HepG2 (cell line): ENCODE measurements at places on chromosomes 7 and 10.

DNA sequence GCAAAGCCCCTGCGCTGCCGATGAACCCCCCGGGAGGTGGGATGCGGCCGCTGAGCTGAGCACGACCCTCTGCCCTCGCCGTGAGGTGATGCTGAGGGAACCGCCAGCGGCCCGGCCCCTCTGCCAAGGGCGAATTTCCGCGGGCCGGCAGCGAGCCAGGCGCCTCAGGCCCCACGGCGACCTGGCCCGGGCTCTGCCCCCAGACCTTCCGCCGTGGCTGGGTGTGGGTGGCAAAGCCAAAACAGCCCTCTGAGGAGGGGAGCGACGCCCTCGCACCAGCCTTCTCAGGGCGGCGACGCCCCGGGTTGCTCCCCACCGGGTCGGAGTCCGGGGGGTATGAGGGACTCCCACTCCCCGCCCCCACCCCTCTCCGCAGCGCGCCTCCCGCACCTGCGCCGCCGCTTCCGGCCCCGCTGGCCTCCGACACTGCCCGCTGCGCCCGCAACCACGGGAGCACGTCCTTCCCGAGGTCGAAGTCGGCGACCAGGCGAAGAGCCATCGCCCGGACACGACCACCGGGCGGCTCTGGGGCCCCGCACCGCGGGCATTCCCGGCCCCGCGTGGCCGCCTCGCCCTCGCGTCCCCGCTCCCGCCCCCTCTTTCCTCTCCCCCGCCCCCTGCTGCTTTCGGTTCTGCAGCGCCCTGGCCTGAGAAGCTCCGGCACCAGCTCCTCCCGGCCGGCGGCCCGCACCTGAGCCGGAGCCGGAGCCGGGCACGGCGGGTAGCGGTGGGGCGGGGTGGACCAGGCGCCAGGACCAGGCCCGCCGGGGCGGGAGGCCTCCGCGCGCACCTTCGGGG, at the start of gene GSAP:
Gene GSAP (minus strand): TSS at position 527 of the 798 bp plus-strand sequence. CDS start 28 bp downstream, at position 499.
- DNase-seq: no peak

GRCh38 chr10:28722065-28722803, 44.9 kb downstream of the BAMBI start:
- no peak for DNase-seq

DNA sequence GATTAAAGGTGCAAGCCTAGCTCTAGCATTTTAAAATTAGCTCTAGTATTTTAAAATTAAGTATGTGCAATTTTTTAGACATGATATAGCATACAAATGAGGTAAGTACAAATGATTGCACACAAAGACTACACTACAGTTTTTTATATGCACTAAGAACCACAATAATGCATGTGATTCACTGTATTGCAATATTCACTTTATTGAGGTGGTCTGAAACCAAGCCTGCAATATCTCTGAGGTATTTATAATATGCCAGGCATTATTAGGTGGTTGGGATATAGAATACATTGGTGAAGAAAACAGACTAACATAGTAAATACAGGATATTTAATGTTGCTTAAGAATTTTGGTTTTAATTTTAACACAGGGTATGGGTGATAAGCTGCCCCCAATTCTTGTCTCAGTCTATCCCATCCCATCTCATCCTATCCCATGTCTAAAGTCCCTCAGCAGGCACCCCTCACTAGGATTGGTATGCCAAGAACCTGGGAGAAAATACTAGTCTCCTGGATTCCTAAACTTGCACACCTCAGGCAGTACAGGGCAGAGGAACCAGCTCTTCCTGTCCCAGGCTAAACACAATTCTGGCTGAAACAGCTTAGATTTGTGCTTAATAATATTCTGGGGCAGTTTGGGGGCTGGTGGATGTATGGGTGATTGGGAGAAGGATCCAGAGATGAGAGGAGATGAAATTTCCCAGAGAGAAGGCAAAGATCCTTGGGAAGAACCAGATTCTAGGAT, 90.4 kb downstream of the HIPK2 start:
- no peak for DNase-seq

DNA sequence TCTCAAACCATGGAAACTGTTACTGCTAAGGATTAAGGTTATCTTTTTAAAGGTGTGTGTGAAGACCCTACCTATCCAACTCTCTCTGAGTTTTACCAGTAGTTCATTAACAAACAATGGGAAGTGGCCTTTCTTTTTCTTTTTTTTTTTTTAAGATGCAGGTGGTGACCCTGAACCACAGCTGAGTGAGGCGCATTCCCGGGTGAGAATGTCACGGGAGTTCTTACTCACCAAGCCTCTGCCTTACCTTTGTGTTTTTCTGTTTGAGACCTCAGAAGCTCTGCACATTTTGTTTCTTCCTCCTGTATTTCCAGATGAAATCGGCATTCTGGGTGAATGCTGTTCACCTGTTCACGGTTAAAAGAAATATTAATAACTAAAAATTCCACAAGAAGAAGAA, 2.5 kb downstream of the VIPR2 start:
- no peak for DNase-seq

DNA sequence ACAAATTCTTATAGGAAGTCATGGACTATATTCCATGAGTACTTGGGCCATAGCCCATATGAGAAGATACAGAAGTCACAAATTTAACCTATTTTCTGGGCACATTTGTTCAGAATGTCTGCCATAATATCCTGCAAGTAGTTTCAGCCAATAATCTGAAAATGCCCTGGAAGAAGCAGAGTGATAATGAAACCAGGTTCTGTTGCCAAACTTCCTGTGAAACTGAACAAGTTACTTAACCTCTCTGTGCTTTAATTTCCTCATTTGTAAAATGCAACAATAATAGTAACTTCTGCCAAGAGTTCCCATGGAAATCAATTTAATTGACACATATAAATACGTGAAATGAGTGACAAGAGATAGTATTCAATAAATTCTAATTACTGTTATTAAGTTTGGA, 88.8 kb downstream of the SEMA3C start:
- no peak for DNase-seq

DNA sequence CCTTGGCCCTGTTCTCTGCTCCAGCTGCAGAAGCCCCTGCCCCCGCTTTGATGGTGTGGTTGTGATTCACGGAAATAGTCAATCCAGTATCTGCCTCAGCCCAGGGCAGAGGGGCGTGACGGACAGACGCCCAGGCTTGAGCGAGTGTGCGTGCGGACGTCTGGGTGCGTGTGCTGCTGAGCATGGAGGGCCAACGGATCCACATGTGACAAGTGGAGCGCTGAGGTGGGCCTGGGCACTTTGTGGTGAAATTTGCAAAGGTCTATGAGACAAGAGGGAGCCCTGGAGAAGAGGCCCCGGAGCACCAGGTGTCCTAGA, 94.4 kb downstream of the WDR37 start:
- no peak for DNase-seq

- DNase-seq: no peak
Observed at GRCh38 chr10:110387983-110388686, 83.4 kb upstream of the SMNDC1 start.

DNA sequence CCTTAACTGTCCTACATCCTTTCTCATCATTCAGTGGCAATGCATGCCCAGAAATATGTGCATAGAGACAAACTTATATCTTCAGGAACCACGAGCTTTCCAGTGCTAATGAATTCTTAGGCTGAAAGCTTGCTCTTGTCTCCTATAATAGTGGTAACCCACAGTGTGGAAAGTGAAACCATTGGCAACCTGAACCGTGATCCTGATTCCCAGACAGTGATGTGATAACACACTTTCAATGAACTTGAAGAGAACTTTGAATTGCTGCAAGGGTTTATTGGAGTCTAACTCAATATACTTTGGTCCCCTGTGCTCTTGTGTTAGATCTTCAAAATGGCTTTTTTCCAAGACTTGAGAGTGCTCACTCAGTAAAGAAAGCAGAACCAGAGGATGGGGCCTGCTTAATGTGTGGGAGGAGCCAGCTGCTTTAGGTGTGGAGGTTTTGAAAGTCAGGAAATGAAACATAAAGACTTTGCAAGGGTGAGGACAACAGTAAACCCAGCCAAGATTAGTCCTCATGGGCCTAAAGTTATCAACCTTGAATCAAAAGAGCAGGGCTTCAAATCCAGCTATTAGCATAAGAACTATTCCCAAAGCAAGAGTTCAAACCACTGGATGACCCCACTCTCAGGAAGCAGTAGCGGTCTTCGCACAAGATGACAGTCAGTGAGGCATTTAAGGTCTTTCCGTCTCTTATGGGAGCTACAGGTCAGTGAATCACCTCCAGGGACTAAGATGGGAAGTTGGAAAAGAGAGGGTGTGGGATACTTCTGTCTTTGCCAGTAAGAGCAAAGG, 332.4 kb upstream of the NRP1 start:
- DNase-seq: no peak

DNA sequence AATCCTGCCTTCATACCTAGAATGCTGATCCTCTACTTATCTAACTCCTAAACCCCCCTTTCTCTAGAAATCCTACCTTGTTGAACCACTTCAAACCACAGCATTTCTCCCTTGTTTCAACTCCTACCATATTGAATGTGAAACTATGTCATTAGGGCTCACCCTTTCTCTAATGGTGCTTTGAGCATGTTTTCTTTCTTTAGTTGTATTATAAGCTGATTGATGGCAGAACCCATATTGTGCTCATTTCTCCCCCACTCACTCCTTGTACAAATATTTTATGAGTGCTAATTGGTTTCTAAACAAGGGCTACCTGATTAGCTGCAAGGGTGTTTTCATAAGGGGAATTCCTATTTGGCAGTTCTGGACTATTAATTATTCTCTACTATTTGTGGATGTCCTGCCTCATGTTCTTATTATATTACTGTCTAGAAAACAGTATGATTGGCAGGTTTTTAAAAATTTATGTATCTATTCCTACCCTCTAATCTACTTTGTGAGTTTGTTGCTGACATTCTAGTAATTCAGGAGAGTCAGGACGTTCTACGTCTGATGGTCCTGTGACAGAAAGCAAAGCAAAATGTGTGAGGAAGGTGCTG, 765.8 kb downstream of the KCNMA1 start:
- DNase-seq: no peak

DNA sequence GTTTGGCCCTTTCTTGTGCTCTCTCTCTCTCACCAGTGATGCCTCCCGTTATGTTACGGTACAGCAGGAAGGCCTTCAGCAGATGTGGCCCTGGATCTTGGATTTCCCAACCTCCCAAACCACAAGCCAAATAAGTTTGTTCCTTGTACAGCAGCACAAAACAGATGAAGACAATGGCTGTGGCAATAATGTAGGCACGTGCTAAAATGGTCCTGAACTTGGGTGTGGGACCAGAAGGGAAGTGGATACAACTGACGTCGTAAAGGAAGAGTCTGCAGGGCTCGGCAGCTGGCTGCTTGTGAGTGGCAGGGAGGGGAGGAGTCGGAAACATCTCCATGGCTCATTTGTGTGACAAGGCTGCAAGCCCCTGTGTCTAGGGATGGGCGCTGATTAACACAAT, 26.8 kb downstream of the PROSER2 start:
- no peak for DNase-seq

DNA sequence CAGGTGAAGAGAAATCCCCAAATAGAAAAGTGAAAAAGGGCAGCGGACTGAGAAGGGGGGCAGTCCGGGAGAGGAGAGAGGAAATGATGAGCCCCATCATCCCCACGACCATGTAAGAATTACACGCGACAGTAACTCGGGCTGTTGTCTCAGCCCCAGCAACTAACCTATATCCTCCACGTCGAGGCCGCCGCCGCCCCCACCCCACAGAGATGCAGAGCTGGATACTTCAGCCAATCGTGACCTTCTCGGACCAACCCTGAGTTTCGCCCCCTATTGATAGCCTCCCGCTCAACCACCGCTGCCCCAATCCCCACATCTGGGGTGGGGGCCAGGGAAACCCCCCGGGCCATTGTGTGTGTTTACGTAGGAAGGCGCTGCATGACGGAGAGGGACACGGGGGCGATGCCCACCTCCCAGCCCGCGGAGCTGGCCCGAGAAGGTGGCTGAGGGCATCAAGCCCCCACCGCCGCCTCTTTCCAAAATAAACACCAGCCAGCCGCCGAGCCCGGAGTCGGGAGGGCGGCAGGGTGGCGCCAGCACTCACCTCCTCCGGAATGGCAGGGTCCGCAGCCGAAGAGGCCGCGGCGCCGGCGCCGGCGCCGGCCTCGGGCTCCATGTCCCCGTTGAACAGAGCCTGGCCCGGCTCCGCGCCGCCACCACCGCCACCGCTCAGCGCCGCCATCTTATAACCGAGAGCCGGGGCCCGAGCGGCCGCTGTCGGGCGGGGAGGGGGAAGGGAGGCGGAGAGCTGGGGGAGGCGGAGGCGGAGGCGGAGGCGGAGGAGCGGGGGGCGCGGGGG, 509 bp downstream of the BRAF start:
- peak; percentile 65 for DNase-seq

DNA sequence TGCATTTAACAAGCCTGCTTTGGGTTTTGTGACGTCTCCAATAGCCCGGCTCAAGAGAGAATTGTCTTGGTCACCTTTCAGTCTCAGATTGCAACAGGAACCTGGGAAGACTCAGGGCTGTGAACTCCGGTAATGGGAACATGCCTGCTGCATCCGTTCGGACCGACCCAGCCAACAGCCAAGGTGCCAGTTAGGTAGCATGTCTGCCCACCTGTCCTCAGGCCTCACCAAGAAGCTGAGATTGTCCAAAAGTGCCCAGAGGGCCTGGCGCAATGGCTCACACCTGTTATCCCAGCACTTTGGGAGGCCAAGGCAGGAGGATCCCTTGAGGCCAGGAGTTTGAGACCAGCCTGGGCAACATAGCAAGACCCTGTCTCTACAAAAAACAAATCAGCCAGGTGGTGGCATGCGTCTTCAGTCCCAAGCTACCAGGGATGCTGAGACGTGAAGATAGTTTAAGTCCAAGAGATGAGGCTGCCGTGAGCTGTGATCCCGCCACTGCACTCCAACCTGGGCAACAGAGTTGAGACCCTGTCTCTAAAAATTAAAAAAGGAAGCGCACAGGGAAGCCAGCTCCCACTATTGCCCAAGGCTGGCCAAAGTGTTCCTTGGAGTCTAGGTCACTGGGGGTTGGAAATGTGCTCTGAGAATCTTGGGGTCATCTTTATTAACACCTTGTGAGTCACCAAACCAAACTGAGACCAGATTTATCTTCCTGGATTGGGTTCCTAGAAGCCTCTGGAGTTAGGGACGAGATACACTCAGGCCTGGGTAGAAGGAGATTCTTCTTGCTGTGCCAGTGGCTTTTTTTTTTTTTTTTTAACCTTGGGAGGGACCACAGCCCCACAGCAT, 26.9 kb downstream of the BAG3 start:
- no peak for DNase-seq

- DNase-seq: no peak
Observed at GRCh38 chr7:10618953-10619352, 354.7 kb upstream of the PHF14 start.
